ENCODE measurements at places on chromosomes 16 and 17. TPM values are rescaled to one million over a fixed set of nuclear protein-coding genes. Genes with fewer than 3 reads are reported as not detected.

The PDIA2 gene
- total RNA-seq: 0.47 TPM

The CACNG5 gene
- 2.5 TPM for total RNA-seq

The NAGLU gene
- total RNA-seq: 33.8 TPM

The ACAP1 gene
- 4.8 TPM for total RNA-seq

The KRT13 gene
- 7.4 TPM for total RNA-seq

The TBC1D3I gene
- total RNA-seq: 1.5 TPM

The HES7 gene
- total RNA-seq: not detected

The ARHGDIG gene
- total RNA-seq: 1.6 TPM

The GFER gene
- total RNA-seq: 24.6 TPM

The NF1 gene
- 89.8 TPM for total RNA-seq

The SBK1 gene
- total RNA-seq: 7.2 TPM

The RASL10B gene
- total RNA-seq: 8.5 TPM

The PLA2G10 gene
- not detected for total RNA-seq

The KRTAP17-1 gene
- not detected for total RNA-seq

The FAM171A2 gene
- 24.0 TPM for total RNA-seq

The KRTAP1-3 gene
- total RNA-seq: not detected

The IRX3 gene
- 18.9 TPM for total RNA-seq

The DNASE1L2 gene
- total RNA-seq: 1.3 TPM

The MYH2 gene
- 137 TPM for total RNA-seq

The RRAD gene
- 21.4 TPM for total RNA-seq

The P2RX1 gene
- 4.3 TPM for total RNA-seq

The CDC27 gene
- 47.4 TPM for total RNA-seq

The FOXK2 gene
- 38.5 TPM for total RNA-seq

The SLC2A4 gene
- 19.6 TPM for total RNA-seq

The ZDHHC1 gene
- 14.5 TPM for total RNA-seq

The TMEM106A gene
- total RNA-seq: 18.2 TPM

The CPNE7 gene
- total RNA-seq: 2.5 TPM

The DHRS11 gene
- 15.2 TPM for total RNA-seq

The PTRH2 gene
- total RNA-seq: 11.7 TPM

The CCL14 gene
- total RNA-seq: 6.8 TPM
